Astrocyte of the cerebellum (primary cell): ENCODE measurements at places on chromosomes 11 and 22.

- no peak for DNase-seq
Observed at GRCh38 chr22:50672471-50673230, at the start of gene SHANK3. TSS of gene SHANK3 (plus strand) at chr22:50672823.

DNA sequence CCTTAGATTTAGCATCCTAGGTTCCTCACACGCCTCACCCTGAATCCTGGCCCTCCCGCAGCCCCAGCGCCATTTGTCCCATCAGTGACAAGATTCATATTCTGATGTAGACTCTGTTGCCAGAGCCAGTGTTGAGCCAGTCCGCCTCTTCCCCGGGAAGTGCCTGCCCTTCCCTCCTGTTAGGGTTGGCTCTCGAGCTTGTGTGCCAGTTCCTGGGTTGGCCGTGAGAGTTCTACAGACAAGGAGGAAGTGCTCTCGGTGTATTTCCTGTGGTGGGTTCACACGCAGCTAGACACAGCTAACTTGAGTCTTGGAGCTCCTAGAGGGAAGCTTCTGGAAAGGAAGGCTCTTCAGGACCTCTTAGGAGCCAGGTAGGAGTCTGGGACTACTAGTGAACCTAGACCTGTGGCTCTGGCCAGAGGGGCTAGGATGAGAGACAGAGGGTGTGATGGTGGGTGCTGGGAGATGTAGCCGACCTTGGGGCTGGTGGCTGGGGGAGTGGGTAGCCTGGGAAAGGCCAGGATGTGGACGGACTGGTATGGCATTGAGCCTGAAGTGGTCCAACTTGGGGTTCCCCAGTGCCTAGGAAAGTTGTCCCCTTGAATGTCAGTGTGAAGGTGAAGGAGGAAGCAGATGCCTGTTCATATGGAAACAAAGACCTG is at the start of gene IL18BP:
Gene IL18BP (plus strand): TSS at position 261 of the 662 bp plus-strand sequence. CDS start 1,076 bp downstream, outside the sequence.
- no peak for DNase-seq

- no peak for DNase-seq
Observed at GRCh38 chr11:75246671-75247350, 6.2 kb downstream of the TPBGL start.

- DNase-seq = peak; percentile 13
Observed at GRCh38 chr11:125082611-125083311, 19.7 kb downstream of the SLC37A2 start.

- DNase-seq = peak; percentile 53
Observed at GRCh38 chr22:29635734-29636357, 32.4 kb downstream of the NF2 start.

- no peak for DNase-seq
Observed at GRCh38 chr11:112281726-112282125, 21.1 kb upstream of the PLET1 start.

DNA sequence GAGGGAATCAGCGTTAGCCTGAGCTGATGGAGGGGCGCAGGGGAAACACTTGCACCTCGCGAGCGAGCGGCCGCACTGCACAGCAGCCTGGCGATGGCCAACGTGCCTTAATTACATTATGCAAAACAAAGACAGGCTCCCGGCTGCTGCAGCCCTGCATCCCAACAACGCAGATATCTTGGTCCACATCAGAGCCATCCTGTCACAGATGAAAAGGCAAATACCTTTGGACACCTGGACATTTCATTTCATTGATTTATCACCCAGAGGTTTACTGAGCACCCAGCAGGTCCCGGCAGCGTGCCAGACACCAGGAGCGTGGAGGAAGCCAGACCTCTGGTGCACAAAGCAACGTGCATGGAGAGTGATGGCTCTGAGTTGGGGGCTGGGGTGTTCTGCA is 843.0 kb downstream of the TBC1D22A start:
- no peak for DNase-seq

DNA sequence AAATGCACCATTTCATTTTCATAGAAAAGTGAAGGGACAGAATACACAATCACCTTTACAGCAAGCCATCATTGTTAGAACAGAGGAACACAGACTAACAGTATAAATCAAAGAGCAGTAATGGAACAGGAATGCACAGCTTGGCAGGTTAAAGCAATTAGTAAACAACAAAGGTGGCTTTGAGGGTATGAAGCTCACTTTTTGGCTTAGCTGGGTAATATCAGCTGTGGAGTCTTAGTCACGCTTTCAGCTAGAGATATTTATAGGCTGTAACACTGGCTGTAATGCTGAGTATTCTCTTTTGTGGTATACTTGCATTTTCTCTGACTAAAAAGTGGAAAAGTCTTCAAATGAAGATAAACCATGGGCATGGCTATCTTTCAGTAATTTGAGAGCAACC is 1780.5 kb downstream of the LRRC4C start:
- DNase-seq = peak; percentile 15

GRCh38 chr11:22670830-22671229 is 4.4 kb downstream of the GAS2 start:
- DNase-seq = no peak

DNA sequence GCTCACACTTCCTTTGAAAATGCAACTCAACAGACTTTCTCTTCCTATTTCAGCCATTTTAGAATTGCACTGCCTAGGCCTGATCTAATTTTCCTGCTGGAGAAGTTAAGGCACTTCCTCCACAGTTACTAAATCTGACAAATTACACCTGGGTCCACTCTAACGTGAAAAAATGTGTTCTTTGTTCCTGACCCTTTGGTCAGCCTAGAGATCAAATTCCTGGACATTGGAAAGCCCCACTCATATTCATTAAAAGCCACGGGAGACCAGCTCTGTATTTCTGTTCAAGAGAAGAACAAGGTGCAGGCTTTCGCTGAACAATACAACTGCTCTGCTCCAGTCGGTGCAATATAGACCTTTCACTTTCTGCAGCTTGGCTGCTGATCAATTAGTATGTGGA is 96.6 kb downstream of the MPPED2 start:
- no peak for DNase-seq

GRCh38 chr11:103529181-103529684 is 420.0 kb downstream of the DYNC2H1 start:
- DNase-seq = no peak

DNA sequence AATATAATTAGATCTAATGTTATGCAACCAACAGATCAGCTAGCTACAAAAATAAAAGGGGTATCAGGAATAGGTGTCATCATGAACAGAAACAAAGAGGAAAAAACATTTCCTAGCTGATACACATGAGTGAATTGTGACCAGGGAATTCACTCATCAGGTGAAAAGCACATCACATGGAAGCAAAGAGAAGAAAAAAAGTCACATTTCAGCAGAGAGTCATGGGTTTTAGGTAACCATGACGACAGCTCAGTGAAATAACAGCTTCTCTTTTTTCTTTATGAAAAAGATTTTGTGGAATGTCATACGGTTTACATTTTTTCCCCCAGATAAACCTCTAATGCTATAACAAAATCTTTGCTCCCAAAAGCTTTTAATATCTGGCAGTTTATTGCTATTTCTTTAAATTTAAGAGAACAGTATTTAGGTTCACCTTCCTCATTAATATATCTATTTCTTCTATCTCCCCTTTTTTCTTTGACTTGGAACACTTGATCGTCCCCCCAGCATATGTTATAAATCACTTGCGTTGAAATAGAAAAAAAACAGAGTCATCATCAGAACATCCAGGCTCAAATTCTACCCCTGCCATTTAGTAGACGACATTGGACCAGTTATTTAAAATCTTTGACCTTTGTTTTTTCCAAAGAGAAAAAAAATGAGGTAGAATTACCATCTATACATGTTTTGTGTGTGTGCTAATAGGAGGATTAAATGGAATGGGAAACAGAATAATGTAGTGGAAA is 5.3 kb downstream of the TYR start:
- DNase-seq = peak; percentile 23

GRCh38 chr11:109267293-109268095 is 154.5 kb upstream of the C11orf87 start:
- peak; percentile 19 for DNase-seq

DNA sequence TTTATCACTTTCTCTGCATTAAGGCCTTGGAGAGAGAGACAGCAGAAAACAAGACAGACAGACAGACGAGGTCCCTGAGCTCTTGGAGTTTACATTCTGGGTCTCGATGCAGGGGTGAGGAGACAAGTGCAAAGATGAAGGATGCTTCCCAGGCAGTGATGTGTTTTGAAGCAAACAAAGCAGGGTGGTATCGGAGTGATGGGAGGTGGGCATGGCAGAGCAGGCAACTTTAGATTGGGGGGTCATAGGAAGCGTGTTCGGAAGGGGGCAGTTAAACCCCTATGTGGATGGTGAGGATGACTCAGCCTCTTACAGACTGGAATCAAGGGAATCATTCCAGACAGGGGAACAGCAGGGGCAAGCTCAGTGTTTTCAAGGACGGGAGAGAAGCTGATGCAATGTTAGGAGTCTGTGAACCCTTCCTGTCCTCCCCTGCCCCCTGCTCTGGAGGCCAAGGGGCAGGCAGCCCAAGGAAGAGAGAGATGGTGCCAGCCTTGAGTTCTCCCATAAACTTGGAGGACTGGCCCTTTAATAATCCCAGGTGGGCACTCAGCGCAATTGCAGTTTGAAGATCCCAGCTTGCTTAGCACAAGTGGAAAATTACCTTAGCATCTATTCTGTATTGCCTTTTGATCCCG is 180.2 kb downstream of the CHST1 start:
- DNase-seq = no peak

- no peak for DNase-seq
Observed at GRCh38 chr11:69210310-69211035, 54.7 kb downstream of the SMIM38 start.

DNA sequence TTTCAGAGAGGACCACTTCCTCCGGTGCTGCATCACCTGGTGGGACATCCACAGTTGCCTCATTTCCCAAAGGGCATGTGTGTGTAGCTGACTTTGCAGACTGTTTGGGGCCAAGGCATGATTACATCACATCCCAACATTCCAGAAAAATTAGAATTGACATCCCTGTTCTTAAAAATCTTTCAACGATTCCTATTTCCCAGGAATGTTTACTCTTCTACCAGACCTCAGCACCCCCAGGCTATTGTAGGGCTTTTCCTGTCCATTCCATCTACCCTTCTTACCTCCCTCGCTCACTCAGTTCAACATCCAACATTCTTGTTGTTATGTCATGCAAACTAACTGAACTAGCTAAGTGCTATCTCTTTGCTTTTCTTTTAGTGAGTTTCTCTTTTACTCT is 37.3 kb downstream of the PIWIL4 start:
- DNase-seq = no peak

- no peak for DNase-seq
Observed at GRCh38 chr11:130964058-130964792, 47.9 kb upstream of the SNX19 start.

DNA sequence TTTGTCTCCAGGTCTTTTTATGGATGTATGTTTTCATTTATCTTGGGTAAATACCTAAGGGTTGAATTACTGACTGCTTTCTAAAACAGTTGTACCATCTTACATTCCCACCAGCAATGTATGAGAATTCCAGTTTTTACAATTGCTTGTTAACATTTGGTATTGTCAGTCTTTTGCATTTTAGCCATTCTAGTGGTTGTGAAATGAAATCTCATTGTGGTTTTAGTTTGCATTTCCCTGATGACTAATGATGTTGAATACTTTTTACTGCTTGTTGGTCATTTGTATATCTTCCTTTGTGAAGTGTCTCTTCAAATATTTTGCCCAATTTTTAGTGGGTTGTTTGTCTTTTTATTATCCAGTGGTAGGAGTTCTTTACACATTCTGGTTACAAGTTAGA is 92.8 kb downstream of the ARFGAP2 start:
- DNase-seq = no peak

DNA sequence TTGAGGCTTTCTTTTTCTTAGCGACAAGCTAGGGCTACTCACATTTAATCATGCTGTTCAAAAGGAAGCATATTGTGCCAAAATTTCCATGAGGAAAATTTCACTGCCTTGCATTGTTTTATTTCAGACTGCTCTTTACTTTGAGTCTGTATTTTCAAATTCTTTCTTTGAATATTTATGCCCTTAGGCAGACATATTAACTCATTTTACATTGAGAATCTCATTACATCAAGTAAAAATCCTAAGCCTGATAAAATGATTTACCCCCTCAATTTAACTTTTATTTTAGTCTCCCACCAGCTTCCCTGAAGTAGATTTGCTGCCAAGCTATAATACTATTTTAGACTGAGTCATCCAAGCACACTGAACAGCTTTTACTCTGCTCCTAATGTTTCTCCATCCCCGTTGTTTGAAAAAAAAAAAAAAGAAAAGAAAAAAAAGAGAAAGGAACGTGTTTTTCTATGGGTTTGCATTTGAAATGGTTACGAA is 189.3 kb upstream of the MTMR2 start:
- peak; percentile 62 for DNase-seq
